KG1 (cell line): ENCODE measurements at places on chromosomes 3 and 15.
A peak's percentile ranks its signal among the peaks of the same experiment; 100 is the strongest.

DNA sequence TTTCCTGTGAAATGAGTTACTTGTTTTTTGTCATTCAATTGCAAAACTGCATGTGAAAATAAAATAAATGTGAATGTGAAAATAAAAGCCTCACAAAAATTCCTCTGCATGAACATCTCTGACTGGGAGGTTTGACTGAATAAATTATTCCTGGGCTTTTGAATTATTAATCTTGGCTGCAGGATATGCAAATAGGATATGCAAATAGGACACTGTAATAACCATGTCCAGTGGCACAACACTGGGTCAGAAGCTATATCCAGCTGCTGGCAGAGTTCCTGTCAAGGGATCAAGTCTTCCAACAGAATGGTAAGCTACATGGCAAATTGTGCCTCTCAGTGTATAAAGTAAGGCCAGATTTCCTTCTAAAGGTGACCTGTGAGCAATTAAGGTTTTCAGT is at the start of gene SUCNR1:
Gene SUCNR1 (plus strand): TSS at position 246 of the 400 bp plus-strand sequence. CDS start 6,250 bp downstream, outside the sequence.
- DNase-seq, result peak; percentile 40

- no peak for DNase-seq
These were observed 129.3 kb downstream of the TMEM108 start for GRCh38 chr3:133167340-133168024.

- DNase-seq, result no peak
These were observed 151.2 kb downstream of the SERPINI1 start for GRCh38 chr3:167886690-167887089.

DNA sequence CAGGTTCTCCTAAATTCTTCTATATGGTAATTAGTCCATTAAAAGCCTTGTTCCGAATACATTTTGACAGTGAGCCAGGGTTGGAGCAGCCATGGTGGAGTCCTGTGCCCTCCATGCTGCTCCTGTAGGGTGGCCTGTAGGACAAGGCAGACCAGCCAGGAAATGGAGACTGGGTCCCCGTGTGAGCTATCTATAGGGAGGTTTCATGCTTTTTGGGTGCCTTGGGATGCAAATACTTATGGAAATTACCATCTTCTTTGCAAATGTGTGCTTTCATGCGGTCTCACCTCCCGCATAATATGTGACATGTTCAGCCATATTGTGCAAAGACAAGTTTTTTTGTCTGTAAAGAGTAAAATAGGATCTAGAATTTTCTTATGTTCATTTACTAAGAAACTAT is 58.0 kb upstream of the FURIN start:
- DNase-seq, result no peak

DNA sequence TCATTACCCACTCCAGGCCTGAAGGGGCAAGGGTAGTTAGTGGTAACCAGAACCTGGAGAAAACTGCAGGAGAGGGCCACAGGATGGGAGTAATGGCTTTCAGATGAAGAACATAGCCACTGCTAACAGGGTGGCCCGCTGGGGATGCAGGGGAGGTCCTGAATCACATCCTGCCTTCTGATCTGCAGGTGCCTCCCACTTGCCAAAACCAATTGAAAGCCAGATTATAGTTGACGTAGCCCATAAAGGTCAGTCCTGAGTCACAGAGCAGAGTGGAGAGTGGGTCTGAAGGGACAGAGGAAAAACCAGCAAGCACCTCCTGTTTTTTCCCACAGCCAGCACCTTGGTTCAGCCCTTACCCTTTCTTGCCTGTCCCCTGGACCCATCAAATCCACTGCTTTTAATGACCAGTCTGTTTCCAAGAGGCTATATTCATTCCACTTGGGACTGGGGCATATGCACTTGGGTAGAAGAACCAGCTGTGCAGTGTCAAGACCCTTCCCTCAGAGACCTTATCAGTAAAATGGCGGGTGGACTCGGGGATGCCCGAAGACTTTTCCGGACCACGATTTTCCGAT is 646 bp upstream of the SLC35G2 start:
- no peak for DNase-seq

- DNase-seq, result no peak
These were observed 6.1 kb upstream of the KBTBD12 start for GRCh38 chr3:127908951-127909350.

DNA sequence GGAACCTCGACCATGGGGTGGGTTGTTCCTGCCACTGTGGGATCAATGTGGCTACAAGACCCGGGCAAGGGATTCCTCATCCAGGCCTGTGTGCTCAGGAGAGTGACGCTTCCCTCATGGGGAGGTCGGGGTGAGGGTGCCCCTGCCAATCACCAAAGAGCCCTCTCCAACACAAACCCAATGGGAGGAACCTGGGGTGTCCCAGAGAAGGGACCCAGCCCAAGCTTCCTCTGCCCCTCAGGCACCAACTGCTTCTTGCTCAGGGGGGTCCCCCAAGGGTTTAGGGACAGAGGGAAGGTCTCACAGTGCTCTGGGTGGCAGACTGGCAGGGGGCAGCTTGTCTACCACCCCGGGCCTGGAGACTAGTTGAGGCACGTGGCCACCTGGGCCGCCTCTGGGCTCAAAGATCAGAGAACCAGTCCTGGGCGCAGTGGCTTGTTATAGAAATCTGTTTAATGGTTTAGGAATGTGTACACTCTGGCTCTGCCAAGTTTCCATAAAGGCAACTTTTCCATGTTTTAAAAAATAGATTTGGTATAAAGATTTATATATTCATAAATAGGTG is 26.6 kb downstream of the GP9 start:
- no peak for DNase-seq

DNA sequence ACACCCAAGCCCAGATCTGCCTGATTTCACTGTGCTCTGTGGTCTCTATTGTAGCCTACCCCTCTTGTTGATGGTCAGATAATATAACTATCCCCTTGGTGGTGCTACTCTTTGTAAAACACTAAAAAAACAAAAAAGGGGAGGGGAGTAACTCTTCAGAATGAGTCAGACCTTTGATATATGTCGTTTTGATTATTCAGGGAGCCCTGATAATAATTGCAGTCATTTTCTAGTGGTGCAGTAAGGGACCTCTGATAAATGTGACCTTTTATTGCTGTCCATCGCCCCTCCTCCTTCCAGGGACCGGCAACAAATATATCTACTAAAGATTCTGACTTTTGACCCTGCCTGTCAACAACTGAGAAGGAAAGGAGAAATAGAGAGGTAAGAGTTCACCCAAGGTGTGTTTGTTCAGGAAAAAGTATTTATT is 45.1 kb upstream of the MAGI1 start:
- DNase-seq, result no peak

DNA sequence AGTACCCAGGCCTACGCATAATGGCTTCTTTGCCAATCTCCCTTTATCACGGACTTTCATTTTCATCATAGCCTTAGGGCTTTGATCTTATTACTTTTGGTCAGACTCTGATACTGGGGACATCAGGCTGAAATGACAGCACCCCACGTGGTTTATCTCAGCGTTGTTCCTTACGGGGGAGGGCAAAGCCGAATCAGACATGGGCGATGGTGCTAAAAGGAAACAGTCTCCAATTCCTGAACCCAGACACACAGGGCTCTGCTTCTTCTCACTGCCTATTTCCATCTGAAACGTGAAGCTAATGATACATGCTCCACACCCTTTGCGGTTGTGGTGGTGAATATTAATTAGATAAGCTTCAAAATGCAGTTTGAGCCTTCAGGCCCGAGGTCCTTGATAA is 59.4 kb upstream of the CD47 start:
- DNase-seq, result no peak

GRCh38 chr3:82259994-82260393 is 498.5 kb upstream of the GBE1 start:
- DNase-seq, result no peak

GRCh38 chr3:37645517-37646380 is 215.9 kb upstream of the CTDSPL start:
- no peak for DNase-seq

- DNase-seq, result no peak
These were observed 4.9 kb upstream of the MAGEF1 start for GRCh38 chr3:184716622-184717398.

- no peak for DNase-seq
These were observed 176.7 kb upstream of the TLE3 start for GRCh38 chr15:70274255-70274880.

DNA sequence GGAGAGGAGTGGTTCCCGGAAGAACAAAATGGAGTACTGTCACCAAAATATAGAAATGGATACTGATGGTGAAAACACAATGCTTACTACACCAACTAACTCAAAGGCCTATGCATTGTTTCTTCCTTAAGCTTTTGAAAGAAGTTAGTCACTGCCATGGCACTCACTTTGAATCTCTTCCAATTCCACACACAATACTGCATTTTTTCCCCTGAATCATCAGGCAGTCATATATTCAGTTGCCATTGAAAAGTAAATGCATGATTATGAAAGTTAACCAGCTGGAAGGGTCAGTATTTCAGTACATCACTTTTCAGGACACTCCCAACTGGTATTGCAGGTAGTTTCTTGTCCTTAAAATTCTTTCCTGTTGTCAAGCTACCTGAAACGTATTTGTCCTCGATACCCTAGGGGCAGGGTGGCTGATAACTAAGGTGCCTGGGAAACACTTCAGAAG is 9.0 kb upstream of the LRRFIP2 start:
- DNase-seq, result no peak

DNA sequence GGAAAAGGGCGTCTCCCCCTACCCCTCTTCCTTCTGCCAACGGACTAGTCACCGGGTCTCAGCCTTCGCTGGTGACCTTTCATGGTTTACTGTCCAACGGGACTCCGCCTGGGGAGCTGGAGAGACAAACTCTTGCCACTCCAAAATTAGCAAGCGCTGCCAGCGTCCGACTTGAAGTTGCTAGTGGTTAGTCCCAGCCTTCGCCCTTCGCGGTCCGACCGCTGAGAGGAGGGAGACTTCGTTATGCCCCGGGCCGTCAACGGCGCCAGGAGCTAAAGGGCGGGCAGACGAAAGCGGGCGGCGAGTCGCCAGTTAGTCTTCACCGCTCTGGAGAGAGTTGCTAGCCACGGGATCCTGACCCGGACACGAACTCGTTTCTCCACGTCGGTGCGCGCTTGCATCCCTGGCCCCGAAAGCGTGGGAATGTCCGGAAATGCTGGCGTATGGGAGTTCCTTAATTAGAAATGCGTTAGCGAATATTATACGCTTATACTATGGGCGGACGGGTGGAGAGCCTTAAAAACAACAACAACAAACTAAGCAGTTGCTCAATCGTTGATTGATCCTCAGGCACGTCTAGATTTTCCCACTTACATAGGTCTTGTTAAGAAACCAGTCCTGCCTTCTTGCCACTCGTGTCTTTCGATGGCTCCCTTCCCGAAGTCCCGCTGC is 716 bp downstream of the SMC4 start:
- DNase-seq, result no peak

GRCh38 chr3:23421811-23422516 is 218.8 kb downstream of the UBE2E2 start:
- DNase-seq, result no peak

- DNase-seq, result peak; percentile 27
These were observed 257.9 kb downstream of the UACA start for GRCh38 chr15:70505411-70505919.

DNA sequence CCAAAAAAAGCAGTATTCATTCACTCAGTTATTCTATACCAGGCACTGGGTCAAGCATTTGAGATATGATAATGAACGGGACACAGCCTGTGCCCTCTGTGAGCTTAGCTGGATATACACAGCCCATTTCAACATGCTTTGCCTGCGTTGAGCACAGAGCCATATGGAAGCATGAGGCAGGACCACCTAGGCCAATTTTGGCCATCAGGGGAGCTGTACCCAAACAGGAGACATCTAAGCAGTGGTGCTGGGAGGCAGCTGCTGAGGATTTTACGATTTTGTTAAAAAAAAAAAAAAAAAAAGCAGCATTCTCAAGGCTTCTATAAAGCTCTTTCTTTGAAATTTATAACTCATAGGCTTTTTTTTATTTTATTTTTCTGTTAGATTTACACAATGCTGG is 87.2 kb upstream of the SLC2A2 start:
- DNase-seq, result no peak

DNA sequence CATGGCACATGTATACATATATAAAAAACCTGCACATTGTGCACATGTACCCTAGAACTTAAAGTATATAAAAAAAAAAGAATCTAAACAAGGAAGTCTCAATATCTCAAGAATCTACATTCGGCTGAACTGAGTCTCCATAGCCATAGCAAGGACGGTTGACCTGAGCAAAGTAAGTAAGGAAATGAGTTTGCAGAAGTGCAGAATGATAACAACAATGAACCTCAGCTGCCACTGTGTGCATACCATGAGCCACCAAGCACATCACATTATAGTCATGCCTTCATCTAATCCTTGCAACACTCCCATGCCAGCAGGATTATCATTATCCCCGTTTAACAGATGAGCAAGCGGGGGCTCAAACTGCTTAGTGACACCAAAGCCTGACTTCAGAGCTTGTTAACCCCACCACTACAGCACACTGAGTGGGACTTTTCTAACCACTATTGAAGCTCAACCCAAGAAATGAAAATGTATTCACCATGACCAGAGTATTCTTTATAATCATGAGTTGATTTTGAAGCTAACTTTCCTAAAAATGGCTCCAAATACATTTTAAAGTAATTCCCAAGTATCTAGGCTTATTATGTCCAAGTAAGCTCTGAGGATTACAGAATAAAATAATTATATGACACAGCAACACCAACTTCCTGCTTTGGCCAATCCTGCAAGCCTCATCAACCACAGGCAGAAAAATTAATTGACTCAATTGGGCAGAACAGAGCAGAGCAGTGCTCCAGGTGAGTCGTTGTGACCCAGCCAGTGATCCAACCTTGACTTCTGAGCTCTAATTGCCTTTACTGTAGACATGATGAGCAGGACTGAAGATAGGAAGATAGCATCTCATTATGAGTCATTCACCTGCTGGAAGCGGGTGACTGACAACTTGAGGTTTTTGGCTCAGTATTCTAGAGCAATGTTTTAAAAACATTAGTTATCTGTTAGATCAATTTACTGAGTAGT is 47.3 kb upstream of the IL12A start:
- peak; percentile 20 for DNase-seq

DNA sequence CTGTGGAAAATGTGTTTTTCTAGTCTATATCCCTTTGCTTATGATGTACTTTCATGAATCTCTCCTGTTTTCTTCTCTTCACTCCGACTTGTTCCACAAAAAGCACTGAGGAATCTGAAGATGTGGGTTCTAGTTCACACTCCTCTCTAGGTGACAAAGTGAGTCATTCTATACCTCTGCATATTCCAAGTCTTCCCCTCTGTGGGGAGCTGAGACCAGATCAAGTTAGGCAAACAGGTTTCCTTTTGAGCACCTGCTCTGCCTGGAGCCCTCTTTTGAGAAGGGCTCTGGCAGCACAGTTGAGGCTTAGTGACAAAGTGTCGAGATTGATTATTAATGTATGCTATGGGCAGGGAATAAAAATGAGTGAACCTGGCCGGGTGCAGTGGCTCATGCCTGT is 82.4 kb upstream of the VGLL4 start:
- no peak for DNase-seq

DNA sequence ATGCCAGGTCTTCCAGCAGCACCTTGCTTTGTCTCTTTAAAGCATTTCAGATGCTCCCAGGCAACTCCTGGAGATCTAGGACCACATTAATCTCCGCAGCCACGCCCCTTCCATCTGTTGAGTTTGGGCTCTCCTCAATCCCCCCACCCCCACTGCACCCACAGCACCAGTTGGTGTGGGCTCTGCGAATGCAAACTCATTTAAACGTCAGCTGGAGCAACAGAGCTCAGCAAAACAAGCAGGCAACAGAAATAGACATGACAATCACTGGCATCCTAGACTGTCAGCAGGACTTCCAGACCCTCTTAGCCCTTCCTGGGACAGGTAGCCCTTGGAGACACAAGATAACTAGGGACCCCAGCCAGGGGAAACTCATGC is 106.9 kb downstream of the LSM3 start:
- no peak for DNase-seq
